ENCODE measurements at places on chromosomes 3 and 15. TPM values are rescaled to one million over a fixed set of nuclear protein-coding genes. Genes with fewer than 3 reads are reported as not detected.
A peak's percentile ranks its signal among the peaks of the same experiment; 100 is the strongest.

Gene GOLGA8T
- 0.71 TPM for polyA plus RNA-seq

Gene ZMAT3
- polyA plus RNA-seq = 7.6 TPM

Gene COX17
- polyA plus RNA-seq = 45.0 TPM

Gene SLC15A2
- polyA plus RNA-seq = 8.3 TPM

Gene RUBCN
- 10.1 TPM for polyA plus RNA-seq

Gene FHIT
- 25.5 TPM for polyA plus RNA-seq

Gene P2RY13
- polyA plus RNA-seq = 1.0 TPM

DNA sequence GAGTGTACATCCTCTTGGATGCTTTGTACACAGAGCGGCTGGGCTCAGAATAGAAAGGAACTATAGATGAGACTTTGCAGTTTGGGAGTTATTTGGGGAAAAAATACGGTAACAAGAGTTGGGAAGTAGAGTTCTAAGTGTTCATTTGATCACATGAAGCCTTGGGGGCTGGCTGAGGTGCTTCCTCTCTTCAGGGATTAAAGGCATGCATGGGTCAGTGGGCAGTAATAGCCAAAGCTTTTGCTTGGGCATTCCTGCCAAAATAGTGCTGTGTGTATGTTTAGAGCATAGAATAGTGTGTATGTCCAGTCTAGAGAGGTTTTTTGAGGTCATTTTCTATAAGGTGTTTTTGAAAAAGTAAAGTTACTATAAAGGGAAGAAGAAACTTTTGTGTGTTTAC is 12.8 kb downstream of the AKAP13 start:
- no peak for DNase-seq

GRCh38 chr15:73996267-73996666 is 1.8 kb downstream of the PML start:
- no peak for DNase-seq

GRCh38 chr15:37106490-37107001 is 6.2 kb upstream of the MEIS2 start:
- DNase-seq = no peak

DNA sequence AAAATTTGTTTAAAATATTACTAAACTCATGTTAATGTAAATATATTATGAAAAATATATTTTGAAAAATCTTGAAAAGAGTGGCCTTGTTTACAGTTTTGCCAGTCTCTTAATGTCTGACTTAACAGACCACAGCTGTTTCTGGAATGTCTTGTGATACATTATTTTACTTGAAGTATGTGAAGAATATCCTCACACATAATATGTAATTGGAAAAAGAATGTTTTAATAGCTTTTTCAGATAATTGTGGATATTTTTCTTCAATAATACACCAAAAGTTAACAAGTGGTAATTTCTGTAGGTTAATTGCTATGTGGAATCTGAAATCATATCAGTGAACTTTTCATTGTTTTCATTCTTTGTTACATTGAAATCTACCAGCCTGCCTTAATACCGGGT is 101.3 kb downstream of the UBE2E2 start:
- peak; percentile 14 for DNase-seq

DNA sequence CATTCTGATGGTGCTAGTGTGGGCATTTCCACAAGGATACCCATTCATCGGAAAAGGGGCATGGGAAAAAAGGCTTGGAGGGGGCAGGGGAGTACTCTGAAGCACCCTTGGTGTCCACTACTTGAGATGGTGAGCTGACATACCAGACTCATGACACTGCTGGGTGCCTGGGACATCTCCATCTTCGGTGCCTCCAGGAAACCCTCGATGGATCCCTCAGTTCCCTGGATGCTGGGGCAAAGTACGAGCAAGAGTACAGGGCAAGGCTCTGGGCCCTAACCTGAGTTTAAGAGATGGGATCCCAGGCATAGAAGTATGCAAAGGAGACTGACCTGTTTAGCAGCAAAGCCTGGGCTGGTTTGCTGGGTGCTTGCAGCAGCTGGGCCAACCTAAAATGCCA is 5.2 kb upstream of the IP6K1 start:
- DNase-seq = no peak

DNA sequence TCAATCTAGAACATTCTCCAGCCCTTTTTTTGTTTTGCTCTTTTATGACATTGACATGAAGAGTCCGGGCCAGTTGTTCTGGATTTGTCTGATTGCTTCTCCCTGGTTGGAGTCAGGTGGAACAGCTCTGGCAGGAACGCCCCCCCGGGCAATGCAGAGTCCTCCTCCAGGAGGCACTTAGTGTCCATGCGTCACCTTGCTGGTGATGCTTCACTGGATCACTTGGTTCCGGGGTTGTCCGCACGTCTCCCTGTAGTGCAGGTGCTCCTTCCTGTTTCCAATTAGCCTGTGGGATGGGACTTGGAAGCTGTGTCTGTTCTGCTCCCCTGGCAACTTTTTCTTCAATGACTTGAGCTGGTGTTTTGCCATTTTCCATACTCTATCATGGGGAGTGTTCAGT is 9.8 kb downstream of the CSK start:
- DNase-seq = no peak

DNA sequence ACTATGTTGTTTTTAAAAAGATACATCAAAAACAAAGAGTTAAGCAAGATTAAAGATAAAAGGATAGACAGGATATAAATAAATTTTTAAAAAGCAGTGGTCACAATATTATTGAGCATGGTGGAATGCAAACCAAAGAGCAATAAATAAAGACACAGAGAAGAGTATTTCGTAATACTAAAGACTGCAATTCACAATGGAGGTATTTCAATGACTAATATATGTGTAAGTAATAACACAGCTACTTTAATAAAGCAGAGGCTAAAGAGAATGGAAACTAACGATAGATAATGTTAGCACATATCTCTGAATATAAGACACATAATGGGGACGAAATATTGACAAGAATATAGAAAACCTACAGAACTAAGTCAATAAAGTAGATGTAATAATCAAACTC is 219.6 kb downstream of the WDR72 start:
- DNase-seq = no peak

- no peak for DNase-seq
Observed at GRCh38 chr15:88395872-88396781, 71.1 kb downstream of the MRPL46 start.

DNA sequence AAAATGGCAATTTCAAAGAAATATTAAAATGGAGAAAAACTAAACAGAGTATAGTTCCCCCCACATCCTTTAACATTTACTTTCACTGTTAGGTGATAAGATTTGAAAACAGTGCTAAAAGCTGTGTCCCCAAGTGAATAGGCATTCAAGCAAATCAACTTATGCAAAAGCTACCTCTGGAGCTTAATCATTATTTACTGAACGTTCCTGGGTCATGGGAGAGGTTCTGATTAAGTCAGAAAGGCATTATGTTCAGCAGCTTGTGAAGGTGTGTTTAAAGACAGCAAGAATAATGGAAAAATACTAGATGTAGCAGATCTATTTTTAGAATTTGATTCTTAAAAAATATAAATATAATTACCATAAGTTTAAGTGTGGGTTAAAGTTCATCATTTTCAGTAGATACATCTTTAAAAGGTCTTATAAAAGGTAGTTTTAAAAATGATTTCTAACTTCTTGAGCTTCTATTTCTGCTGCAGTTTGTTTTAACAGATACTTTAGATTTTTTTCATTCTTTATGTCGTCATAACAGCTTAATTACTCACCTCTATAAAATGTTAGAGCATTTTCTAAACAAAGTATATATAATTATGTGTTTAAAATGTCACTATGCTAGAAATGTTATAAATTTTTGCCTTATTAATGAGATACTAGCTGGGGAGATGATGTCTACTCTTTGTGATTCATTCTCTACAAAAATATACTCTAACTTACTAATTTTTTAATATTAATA is 127.9 kb downstream of the MITF start:
- no peak for DNase-seq

DNA sequence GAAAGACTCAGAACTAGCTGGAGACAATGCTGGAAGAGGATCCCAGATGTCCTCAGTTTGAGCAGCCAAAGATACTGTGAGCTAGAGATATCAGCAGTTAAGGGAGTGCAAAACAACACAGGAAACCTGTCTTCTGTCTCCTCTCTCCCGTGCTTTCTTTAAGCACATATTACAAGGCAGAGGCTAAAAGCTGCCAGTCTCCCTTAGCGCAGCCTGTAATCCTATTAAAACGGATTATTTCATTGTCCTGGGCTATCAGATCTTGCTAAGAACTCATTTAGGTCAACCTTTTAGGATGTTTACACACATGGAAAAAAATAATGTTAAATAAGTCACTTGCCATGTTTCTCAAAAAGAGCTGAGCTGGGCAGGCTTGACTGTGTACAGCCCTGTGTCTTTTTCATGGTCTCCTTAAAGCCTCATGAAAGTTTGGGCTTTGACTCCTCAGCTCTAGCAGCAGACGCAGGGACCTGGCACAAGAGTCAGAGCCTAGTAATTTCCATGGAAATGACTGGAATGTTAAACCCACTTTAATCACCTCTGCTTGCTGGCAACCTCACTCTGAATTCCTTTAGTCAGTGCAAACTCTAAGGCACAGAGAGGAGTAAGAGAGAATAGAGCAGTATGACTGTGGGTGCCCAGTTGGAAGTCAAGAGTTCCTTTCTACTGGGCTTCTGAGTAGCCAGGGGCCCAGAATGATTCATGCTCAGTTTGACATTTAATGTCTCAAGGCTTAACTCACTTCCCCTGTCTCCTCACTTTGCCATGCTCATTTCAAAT is 491.9 kb downstream of the NTRK3 start:
- DNase-seq = no peak

DNA sequence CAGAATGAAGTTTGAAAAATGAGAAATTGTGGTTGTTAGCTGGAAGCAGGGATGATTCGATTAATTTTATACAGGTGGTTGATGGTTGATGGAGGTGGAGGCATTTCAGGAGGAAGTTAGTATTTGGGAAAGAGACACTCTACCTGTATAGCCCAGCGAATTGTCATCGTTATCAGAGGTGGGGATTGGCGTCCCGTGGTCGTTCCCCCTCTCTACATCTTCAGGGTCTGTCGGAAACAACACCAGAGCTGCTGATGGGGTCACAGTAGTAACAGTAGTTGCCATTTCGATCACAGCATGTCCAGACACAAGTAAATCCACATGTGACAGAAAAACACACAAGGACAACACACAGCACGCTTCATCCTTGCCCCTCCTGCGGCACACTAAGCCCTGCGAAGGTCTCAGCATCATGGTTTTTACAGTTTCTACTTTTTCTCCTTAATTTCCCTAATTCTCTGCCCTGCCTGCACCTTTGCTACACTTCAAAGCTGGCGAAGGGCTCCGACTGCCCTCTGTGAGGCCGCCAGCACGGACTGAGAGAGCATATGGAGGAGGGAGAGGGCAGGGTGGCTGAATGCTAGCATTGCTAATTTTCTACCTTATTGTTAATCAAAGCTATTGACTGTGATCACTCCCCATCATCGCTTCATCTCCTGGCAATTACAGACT is 642.3 kb downstream of the ROBO1 start:
- DNase-seq = no peak

GRCh38 chr15:96087180-96087884 is 243.2 kb upstream of the NR2F2 start:
- DNase-seq = no peak

Data from renal pelvis (tissue), 12 donors.